ENCODE measurements at places on chromosomes 2 and 18. TPM values are rescaled to one million over a fixed set of nuclear protein-coding genes. Genes with fewer than 3 reads are reported as not detected.

CAVIN2 gene
- total RNA-seq, result 38.7 TPM

ASB18 gene
- total RNA-seq, result 0.54 TPM

HJURP gene
- not detected for total RNA-seq

DNA sequence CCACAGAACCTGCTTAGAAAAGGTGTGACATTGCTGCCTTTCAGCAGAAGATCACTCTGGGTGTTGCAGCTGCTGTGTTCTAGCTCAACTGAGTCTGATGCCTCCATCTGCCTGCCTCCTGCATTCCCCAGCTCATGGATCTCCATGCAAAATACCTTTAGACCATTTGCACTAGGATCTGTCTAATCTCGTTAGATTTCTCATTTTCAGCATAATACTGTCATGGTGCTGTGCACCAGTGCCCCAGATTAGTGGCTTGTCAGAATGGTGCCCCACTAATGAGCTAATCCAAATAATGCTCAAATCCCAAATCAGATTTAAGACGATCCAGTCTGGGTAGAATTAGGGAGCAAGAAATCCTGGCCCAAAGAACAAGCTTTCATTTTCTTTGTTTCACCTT lies 284.4 kb upstream of the PARD3B start:
- H3K36me3 ChIP-seq, result no peaks in the 10 kb centered on the region
- H3K27ac ChIP-seq, result no peak overlapping the region
- no peak for DNase-seq
- no peaks in the 10 kb centered on the region for H3K27me3 ChIP-seq
- H3K4me1 ChIP-seq, result no peaks in the 10 kb centered on the region

CIB4 gene
- total RNA-seq, result not detected
